ENCODE measurements at places on chromosomes 2 and 18. TPM values are rescaled to one million over a fixed set of nuclear protein-coding genes. Genes with fewer than 3 reads are reported as not detected.

DNA sequence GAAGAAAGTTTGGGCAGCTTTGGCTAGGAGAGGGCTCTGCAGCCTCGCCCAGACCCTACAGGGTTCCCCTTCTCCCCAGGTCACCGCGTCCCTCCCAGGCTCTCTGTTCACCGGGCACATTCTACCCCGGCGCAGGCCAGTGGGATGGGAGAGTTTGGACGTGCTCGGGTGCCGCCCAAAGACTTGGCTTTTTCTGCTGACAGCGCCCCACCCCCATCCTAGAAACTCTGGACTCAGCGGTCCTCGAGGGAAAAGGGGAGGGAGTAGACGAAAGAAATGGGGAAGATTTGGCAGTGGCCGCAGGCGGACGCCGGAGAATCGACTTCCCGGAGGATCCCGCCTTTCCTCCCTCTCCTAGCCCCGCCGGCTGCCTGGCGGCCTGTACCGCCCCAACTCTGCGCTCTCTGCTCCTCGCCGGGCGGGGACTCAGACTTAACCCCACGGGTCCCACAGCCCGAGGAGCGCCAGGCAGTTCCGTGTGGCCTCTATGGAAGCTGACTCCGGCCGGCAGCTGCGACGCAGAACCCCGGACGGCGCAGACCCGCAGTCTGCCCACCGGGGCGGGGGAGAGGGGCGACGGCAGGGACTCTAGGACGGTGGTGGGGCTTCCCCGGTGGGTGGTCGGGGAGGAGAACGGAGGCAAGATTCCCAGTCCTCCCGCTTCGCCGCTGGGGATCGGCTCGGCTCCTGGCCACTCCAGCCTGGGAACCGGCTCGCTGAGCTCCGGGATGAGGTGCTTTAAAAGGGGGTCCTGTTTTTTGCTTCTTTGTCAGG lies 863 bp upstream of the SIX2 start:
- peaks cover 73% of the 10 kb centered on the region for H3K27me3 ChIP-seq
- DNase-seq = no peak
- no peak overlapping the region for H3K27ac ChIP-seq
- H3K36me3 ChIP-seq = no peaks in the 10 kb centered on the region

GRCh38 chr2:68832233-68832869 lies 38.8 kb downstream of the BMP10 start:
- peak; percentile 62 for DNase-seq
- H3K27ac ChIP-seq = peak overlapping the region; percentile 90
- H3K27me3 ChIP-seq = no peaks in the 10 kb centered on the region

SLC5A7 gene
- total RNA-seq = not detected

- no peaks in the 10 kb centered on the region for H3K36me3 ChIP-seq
- DNase-seq = no peak
- H3K4me3 ChIP-seq = no peak overlapping the region
- no peaks in the 10 kb centered on the region for H3K27me3 ChIP-seq
These were observed 506.5 kb downstream of the TSN start for GRCh38 chr2:122261911-122262310.

LHCGR gene
- total RNA-seq = not detected

GRCh38 chr2:17915811-17916518 lies 37.5 kb downstream of the KCNS3 start:
- peaks cover 18% of the 10 kb centered on the region for H3K27me3 ChIP-seq
- H3K27ac ChIP-seq = no peak overlapping the region
- no peak overlapping the region for H3K4me3 ChIP-seq
- H3K4me1 ChIP-seq = no peaks in the 10 kb centered on the region

DNA sequence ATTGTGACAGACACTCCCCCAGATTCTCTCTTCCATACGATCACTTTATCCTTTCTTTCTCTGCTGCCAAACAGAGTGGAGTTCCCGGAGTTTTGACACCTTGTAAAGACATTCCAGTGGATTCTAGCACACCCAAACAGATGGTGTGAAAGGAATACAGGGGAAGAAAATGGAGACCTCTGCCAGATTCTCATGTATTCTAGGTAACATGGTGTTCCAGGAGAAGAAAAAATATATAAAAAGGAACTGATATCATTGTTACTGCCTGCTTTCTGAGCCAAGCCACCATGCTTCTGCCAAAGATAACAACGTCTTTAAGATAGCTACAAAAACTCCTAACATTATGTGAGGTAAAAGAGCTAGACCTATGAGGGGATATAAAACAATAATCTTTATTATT lies 136.5 kb downstream of the TXNL1 start:
- no peak for DNase-seq
- no peak overlapping the region for H3K27ac ChIP-seq
- H3K36me3 ChIP-seq = no peaks in the 10 kb centered on the region
- H3K4me1 ChIP-seq = no peaks in the 10 kb centered on the region
- H3K27me3 ChIP-seq = peaks cover 2% of the 10 kb centered on the region

GRCh38 chr18:75868031-75868430 lies 440.5 kb upstream of the SMIM21 start:
- no peak overlapping the region for H3K4me3 ChIP-seq
- peaks cover 14% of the 10 kb centered on the region for H3K27me3 ChIP-seq
- peaks cover 2% of the 10 kb centered on the region for H3K4me1 ChIP-seq
- no peak overlapping the region for H3K27ac ChIP-seq
- no peaks in the 10 kb centered on the region for H3K36me3 ChIP-seq

DNA sequence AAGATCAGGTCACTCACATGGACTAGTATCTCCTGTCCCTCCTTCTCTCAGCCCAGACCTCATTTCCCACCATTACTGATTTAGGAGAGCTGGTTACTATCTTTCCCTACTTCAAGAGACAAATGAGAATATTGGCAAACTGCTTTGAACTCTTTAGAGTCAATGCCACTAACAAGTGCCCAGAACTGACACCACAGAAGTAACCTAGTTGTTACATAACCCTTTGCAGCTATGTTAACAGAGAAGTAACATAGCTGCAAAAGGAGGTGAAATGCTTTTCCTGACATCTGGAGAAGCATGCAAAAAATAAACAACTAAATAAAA lies 30.0 kb downstream of the TGFA start:
- no peak for DNase-seq
- H3K27me3 ChIP-seq = no peaks in the 10 kb centered on the region
- no peak overlapping the region for H3K4me3 ChIP-seq
- peaks cover 16% of the 10 kb centered on the region for H3K4me1 ChIP-seq
- no peaks in the 10 kb centered on the region for H3K36me3 ChIP-seq

DNA sequence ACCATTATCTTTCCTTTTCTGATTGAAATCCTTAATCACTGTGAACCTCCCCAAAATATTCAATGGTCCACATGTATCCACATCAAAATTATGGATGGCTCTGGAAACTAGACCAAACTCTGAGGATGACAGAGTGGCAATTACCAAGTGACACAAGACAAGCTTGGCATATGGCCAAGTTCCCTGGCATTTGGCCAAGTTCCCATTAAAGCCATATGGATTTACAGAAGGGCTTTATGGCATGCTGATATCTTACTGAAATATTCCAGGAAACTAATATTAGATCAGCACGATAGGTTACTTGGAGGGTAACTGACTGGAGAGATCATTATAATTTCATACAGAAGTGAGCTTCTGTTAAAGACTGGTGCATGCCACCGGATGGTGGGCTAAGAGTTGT lies 21.9 kb upstream of the CERS6 start:
- H3K27me3 ChIP-seq = no peaks in the 10 kb centered on the region
- H3K4me1 ChIP-seq = peaks cover 43% of the 10 kb centered on the region
- H3K27ac ChIP-seq = no peak overlapping the region
- H3K4me3 ChIP-seq = no peak overlapping the region
- H3K36me3 ChIP-seq = no peaks in the 10 kb centered on the region

- H3K4me3 ChIP-seq = no peak overlapping the region
- no peak overlapping the region for H3K27ac ChIP-seq
- DNase-seq = no peak
- H3K36me3 ChIP-seq = no peaks in the 10 kb centered on the region
- H3K27me3 ChIP-seq = peaks cover 6% of the 10 kb centered on the region
- H3K4me1 ChIP-seq = no peaks in the 10 kb centered on the region
These were observed 29.6 kb downstream of the MRO start for GRCh38 chr18:50790241-50790640.
